ENCODE measurements at places on chromosomes 7 and 10. TPM values are rescaled to one million over a fixed set of nuclear protein-coding genes. Genes with fewer than 3 reads are reported as not detected.

DNA sequence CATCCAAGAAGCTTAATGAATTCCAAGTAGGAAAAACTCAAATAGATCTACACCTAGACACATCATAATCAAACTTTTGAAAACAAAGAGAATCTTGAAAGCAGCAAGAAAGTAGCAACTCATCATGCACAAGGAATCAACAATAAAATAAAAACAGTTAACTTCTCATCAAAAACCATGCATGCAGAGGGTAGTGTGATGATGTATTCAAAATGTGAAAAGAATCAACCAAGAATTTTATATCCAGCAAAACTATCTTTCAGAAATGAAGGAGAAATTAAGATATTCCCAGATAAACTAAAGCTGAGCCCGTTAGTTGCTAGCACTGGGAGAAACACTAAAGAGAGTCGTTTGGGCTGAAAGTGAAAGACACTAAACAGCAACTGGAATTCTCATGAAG lies 4.3 kb upstream of the PARP12 start:
- peaks cover 14% of the 10 kb centered on the region for H3K4me1 ChIP-seq
- no peak for DNase-seq
- no peak overlapping the region for H3K4me3 ChIP-seq
- H3K36me3 ChIP-seq = peaks cover 10% of the 10 kb centered on the region

DNA sequence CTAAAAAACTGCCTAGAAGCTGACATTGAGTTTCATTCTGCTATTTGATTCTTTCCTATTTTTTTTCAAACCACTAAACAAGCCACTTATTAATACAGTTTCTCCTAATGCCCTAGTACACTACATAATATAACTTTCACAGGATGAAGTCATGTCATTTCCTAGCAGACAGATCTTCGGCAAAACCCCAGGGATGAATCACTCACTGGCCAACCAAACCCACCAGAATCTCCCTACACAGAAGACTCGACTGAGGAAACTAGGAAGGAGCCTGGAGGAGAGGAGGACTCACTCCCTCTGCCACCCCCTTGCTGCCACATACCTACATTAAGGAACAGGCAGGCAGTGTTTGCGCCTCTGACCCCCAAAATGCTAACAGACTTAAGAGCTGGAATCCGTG lies 33.4 kb downstream of the XPNPEP1 start:
- H3K4me1 ChIP-seq = peaks cover 53% of the 10 kb centered on the region
- no peaks in the 10 kb centered on the region for H3K27me3 ChIP-seq
- H3K36me3 ChIP-seq = peaks cover 56% of the 10 kb centered on the region
- peak overlapping the region; percentile 18 for H3K27ac ChIP-seq

DNA sequence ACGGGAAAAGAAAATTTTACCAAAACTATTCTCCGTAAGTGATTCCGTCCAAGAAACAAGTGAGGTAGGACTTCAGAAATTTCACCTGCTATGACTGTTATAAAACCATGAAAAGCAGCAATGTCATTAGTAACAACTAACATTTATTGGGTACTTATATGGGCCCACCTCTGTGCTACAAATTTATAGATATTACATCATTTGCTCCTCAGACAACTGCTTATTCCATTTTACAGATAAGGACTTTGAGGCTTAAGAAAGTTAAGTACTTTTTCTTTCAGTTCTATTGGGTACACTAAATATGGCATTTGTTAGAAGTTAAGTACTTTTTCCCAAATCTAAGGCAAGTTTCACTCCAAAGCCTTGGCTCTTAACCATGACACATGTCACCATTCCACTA lies 36.3 kb downstream of the HACD1 start:
- no peak overlapping the region for H3K27ac ChIP-seq
- no peak overlapping the region for H3K4me3 ChIP-seq
- peaks cover 5% of the 10 kb centered on the region for H3K27me3 ChIP-seq
- DNase-seq = no peak
- no peaks in the 10 kb centered on the region for H3K36me3 ChIP-seq

- peaks cover 40% of the 10 kb centered on the region for H3K27me3 ChIP-seq
- H3K4me3 ChIP-seq = no peak overlapping the region
- no peak overlapping the region for H3K27ac ChIP-seq
- DNase-seq = peak; percentile 5
Observed at GRCh38 chr7:47253650-47254080, 328.2 kb downstream of the TNS3 start.

- no peak overlapping the region for H3K4me3 ChIP-seq
- no peaks in the 10 kb centered on the region for H3K36me3 ChIP-seq
- H3K27ac ChIP-seq = no peak overlapping the region
- no peak for DNase-seq
- H3K27me3 ChIP-seq = peaks cover 4% of the 10 kb centered on the region
Observed at GRCh38 chr7:111836592-111836991, 274.3 kb upstream of the IMMP2L start.

DNA sequence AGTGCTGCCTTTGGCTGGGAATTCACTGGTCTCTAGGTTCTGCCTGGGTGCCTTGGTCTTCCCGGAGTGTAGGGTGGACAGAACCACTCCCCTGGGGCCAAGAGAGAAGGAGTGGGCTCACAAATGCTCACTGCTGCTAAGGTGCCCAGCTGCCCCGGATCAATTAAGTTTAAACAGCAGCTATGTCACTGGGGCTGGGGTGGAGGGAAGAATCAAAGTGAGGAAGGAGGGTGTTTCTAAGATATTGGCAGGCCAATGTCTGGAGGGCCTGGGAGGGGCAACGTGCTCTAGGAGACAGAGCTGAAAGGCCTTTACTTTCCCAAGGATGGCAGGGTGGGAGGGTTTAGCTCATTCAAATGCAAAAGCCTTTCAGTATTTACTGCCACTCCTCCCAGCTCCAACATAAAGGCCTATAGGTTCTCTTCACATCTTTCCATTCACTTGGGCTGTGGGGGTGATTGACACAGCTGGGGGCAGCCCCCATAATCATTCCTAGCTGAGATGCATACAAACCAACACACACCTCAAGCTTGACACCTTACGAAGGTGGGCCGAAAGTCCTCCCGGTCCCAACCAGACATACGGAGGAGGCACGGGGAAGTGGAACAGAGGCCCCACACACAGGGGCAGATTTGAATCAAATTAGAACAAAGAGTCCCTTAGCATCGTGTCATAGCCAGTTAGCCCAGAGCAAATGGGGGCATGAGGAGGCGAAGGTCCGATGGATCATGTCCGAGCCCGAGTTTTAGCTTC lies 108.0 kb upstream of the EFCAB10 start:
- no peaks in the 10 kb centered on the region for H3K36me3 ChIP-seq
- H3K4me1 ChIP-seq = peaks cover 38% of the 10 kb centered on the region
- no peak overlapping the region for H3K4me3 ChIP-seq
- peak overlapping the region; percentile 4 for H3K27ac ChIP-seq
- DNase-seq = no peak

DNA sequence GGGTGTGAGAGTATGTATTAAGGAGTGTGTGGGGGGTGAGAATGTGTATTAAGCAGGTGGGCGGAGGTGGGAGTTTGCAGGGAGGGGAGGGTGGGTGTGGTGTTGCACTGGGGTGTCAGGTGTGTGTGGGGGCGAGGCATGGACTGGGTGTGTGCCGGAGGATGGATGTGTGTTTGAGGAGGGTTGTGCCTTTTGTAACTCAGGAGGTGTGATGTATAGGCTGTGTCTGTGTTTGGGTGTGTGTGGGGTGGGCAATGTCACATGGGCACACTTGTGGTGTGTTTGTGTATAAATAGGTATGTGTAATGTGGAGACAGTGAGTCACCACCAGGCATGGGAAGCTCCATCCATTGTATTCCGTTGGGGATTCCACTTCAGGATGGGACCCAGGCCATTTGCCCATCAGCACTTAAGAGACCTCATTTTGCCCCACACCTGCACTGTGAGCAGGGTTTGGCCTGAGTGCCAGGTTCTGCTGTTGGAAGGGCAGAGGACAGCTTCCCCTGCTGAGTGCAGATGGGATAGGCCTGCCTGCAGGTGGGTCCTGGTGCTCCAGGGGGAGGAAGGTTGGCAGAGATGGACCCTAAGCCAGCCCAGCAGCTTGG lies 5.8 kb downstream of the UNC5B start:
- no peak overlapping the region for H3K27ac ChIP-seq
- peaks cover 15% of the 10 kb centered on the region for H3K4me1 ChIP-seq
- peaks cover 41% of the 10 kb centered on the region for H3K27me3 ChIP-seq
- DNase-seq = no peak
- no peaks in the 10 kb centered on the region for H3K36me3 ChIP-seq
- peak overlapping the region; percentile 40 for H3K4me3 ChIP-seq

DNA sequence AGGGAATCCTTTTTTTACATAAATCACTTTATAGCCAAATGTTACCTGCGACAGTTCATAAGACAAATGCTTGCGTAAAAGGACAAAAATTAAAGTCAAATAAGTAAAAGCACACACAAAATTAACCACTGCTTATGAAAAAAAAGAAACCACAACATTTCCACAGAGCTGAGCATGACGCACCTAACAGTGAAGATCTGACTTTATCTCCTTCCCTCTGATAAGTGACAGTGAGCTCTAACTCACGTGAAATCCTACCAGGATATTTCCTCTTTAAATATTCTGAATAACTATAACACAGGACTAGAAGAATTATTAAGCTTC lies 225.5 kb downstream of the SFMBT2 start:
- no peaks in the 10 kb centered on the region for H3K27me3 ChIP-seq
- H3K4me3 ChIP-seq = no peak overlapping the region
- DNase-seq = no peak
- peaks cover 72% of the 10 kb centered on the region for H3K36me3 ChIP-seq
- peak overlapping the region; percentile 71 for H3K27ac ChIP-seq

- no peaks in the 10 kb centered on the region for H3K4me1 ChIP-seq
- DNase-seq = no peak
- no peak overlapping the region for H3K4me3 ChIP-seq
- no peaks in the 10 kb centered on the region for H3K36me3 ChIP-seq
- H3K27ac ChIP-seq = no peak overlapping the region
Observed at GRCh38 chr10:25786161-25786560, 147.9 kb upstream of the MYO3A start.

DNA sequence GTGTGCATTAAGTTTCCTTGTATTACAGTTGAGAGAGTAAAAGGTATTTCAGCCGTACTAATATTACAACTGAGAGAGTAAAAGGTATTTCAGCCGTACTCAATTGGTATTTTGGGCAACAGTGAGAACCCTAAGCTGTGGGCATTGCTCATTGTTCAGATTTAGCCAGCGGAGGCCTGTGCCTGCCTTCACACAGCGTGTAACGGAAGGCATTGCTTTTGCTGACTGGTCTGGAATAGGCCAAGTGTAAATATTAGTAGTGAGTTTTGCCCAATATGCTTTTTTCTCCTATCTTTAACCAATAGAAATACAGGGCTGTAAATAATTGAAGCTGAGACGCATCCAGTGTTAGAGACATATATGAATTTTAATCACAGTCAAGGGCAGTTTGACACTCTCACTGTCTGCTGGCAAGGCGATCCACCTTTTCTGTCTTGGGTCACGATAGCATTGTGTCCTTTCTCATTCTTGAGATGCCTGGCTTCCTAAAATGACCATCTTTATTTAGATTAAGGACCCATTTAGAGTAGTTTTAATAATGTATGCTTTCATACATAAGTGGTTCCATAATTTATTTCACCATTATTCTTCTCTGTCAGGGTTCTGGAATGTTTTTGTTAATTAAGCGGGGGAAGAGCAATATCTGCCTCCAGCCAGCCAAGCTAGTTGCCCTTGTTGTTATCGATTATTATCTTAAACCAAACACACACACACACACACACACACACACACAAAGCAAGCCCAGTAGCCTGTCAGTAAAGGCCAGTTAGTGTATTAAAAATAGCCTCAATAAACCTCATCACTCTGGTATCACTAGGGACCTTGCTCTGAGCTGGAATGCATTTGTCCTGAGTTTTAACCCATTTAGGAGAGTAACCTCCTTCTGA lies 130.7 kb downstream of the CELF2 start:
- H3K27me3 ChIP-seq = no peaks in the 10 kb centered on the region
- peaks cover 91% of the 10 kb centered on the region for H3K4me1 ChIP-seq
- H3K36me3 ChIP-seq = no peaks in the 10 kb centered on the region
- DNase-seq = no peak

- DNase-seq = no peak
- H3K27me3 ChIP-seq = no peaks in the 10 kb centered on the region
- H3K4me3 ChIP-seq = no peak overlapping the region
Observed at GRCh38 chr10:44925811-44926750, 14.9 kb downstream of the TMEM72 start.

DNA sequence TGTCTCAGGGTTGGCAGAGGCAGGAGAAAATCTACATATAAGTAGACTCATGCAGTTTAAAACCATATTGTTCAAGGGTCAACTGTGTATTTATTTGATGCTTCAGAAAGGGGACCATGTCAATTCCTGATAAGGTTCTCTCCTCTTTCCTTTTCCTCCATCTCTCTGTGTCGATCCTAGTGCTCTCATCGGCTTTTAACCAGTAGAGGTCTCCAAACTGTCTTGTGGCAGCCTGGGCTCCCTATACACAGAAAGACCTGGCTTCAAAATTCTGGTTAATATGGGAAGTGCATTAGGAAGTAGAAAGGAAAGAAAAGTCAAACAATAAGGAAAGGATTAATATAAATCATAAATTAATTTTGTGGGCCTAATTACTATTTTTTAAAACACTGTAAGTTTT lies 304.4 kb upstream of the C7orf33 start:
- H3K27me3 ChIP-seq = peaks cover 9% of the 10 kb centered on the region
- H3K27ac ChIP-seq = no peak overlapping the region
- H3K4me3 ChIP-seq = no peak overlapping the region
- no peak for DNase-seq

DNA sequence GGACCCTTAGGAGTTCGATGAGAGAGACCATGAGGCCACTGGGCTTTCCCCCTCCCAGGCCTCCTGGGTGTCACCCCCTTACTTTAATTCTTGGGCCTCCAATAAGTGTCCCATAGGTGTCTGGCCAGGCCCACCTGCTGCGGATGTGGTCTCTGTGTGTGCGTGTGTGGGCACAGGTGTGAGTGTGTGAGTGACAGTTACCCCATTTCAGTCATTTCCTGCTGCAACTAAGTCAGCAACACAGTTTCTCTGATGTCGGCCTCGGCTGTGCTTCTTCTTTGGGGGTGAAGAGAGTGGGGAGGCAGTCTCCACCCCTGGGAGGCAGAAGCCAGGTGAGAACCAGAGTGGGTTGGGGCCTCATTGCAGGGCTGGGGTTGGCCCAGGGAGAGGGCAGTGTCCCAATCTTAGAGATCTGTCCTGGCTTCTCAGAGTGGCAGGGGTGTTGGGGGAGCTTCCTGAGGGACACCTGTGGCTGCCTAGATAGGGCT lies 1.5 kb downstream of the PVRIG start:
- no peaks in the 10 kb centered on the region for H3K27me3 ChIP-seq
- peak overlapping the region; percentile 97 for H3K4me3 ChIP-seq
- H3K4me1 ChIP-seq = peaks cover 49% of the 10 kb centered on the region
- peaks cover 71% of the 10 kb centered on the region for H3K36me3 ChIP-seq
- peak; percentile 81 for DNase-seq

PMPCB gene
- 89.3 TPM for total RNA-seq

CCDC172 gene
- total RNA-seq = not detected

OR6V1 gene
- total RNA-seq = not detected

OGDH gene
- 78.6 TPM for total RNA-seq

EZH2 gene
- 112 TPM for total RNA-seq

ACTL6B gene
- total RNA-seq = not detected
